ENCODE measurements at places on chromosomes 12 and 14. TPM values are rescaled to one million over a fixed set of nuclear protein-coding genes. Genes with fewer than 3 reads are reported as not detected.

The PIWIL1 gene
- total RNA-seq, result not detected

GRCh38 chr14:68589447-68590200 lies 203.2 kb downstream of the ZFP36L1 start:
- H3K27ac ChIP-seq, result no peak overlapping the region
- DNase-seq, result no peak
- H3K4me3 ChIP-seq, result no peak overlapping the region
- no peaks in the 10 kb centered on the region for H3K36me3 ChIP-seq
- H3K27me3 ChIP-seq, result no peaks in the 10 kb centered on the region

DNA sequence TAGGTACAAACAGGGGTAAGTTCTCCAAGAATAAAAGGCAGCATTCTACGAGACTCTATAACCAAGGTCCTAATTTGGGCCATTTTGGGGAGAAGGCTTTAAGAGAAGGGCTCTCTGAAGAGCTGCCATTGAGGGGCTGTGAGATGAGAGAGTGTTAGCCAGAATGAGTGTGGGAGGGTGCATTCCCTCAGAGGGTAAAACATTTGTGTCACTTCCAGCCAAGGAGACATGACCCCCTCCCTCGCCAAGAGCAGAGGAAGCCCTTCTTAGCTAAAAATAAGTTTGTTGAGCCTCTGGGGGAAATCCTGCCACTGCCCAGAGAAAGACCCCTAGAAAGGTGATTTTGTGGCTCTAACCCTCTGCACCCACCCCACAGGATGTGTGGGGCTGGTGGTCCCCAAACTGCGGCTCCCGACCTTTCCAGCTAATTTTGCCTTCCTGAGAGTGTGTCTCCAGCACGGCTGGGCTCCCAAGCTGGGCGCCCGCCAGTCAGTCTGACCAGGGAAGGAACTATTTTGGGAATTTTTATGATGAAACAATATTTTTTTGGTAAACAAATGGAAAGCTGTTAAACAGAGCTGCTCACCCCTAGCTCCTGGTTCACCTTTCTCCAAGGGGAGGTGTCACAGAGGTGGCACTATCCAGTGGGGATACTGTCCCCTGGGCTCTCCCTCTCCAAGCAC lies 65.9 kb upstream of the JDP2 start:
- peaks cover 11% of the 10 kb centered on the region for H3K27me3 ChIP-seq
- no peaks in the 10 kb centered on the region for H3K4me1 ChIP-seq
- no peak overlapping the region for H3K4me3 ChIP-seq
- no peak overlapping the region for H3K27ac ChIP-seq
- H3K36me3 ChIP-seq, result no peaks in the 10 kb centered on the region

DNA sequence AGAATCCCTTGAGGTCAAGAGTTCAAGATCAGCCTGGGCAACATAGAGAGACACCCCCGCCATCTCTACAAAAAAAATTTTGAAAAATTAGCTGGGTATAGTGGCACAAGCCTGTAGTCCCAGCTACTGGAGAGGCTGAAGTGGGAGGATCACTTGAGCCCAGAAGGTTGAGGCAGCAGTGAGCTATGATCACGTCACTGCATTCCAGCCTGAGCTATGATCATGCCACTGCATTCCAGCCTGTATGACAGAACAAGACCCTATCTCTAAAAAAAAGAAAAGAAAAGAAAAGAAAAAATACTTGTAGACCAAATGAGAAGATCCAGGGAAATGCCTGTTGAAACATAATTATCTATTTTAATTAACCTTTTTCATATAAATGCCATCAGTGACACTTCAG lies 93.8 kb upstream of the MDM1 start:
- no peak overlapping the region for H3K4me3 ChIP-seq
- H3K27ac ChIP-seq, result no peak overlapping the region
- no peak for DNase-seq
- H3K36me3 ChIP-seq, result no peaks in the 10 kb centered on the region
- H3K4me1 ChIP-seq, result peaks cover 6% of the 10 kb centered on the region

The SMCO2 gene
- 0.55 TPM for total RNA-seq

- no peaks in the 10 kb centered on the region for H3K27me3 ChIP-seq
- DNase-seq, result no peak
- peak overlapping the region; percentile 92 for H3K27ac ChIP-seq
- H3K4me1 ChIP-seq, result peaks cover 62% of the 10 kb centered on the region
- H3K4me3 ChIP-seq, result no peak overlapping the region
These were observed 7.8 kb downstream of the RSRC2 start for GRCh38 chr12:122518908-122519307.

DNA sequence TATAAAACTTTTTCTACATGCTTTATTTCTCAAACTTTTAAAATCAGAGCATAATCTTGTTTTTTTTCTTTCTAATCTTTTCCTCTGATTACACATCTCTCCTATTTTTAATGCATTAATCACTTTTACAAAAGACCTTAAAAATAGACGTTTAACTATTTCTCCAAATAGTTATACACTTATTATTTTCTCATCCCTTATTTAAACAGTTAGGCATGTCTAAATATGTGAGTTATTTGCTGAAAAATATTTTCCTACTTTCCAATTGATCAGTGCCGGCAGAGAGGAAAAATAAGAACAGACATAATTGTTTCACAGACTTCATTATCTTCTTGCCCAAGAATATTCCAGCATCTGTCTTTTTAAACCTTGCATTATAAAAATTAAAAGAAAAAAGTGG lies 28.7 kb upstream of the RHOJ start:
- no peak for DNase-seq
- no peaks in the 10 kb centered on the region for H3K36me3 ChIP-seq
- H3K4me3 ChIP-seq, result no peak overlapping the region
- H3K4me1 ChIP-seq, result no peaks in the 10 kb centered on the region
- H3K27me3 ChIP-seq, result peaks cover 6% of the 10 kb centered on the region
- no peak overlapping the region for H3K27ac ChIP-seq

DNA sequence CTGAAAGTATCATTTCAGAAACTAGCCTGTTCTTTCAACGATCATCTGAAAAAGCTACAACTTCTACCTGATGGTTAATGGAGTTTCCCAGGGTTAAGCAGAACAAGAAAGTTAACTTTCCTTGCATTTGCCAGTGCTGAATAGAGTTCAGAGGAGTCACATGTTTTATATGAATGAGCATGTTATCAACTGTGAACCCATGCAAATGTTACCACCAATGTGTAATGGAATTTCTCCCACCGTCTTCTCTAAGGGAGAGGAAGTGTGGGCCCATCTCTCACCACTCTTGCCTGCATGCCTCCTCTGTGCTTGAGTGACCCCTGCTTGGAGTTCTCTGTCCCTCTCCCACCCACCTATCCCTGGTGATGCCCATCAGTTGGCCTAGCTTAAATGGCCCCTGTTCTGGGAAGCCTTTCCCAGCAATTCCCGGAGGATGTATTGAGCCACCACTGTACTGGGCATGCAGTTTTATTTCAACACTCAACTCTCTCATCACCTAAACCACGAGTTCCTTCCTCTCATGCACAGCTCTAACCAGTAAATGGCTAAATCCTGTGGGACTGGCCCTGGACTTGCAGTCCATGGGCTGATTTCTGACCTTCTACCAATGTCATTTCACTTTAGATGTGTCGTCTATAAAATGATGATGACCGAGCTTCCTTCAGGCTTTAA lies 159.8 kb downstream of the RPAP3 start:
- H3K4me1 ChIP-seq, result peaks cover 28% of the 10 kb centered on the region
- H3K36me3 ChIP-seq, result no peaks in the 10 kb centered on the region
- H3K27me3 ChIP-seq, result no peaks in the 10 kb centered on the region
- no peak overlapping the region for H3K27ac ChIP-seq
- DNase-seq, result no peak

- H3K4me1 ChIP-seq, result no peaks in the 10 kb centered on the region
- H3K36me3 ChIP-seq, result no peaks in the 10 kb centered on the region
- no peak overlapping the region for H3K4me3 ChIP-seq
- no peak for DNase-seq
- H3K27me3 ChIP-seq, result no peaks in the 10 kb centered on the region
These were observed 107.9 kb downstream of the PTPRQ start for GRCh38 chr12:80551897-80552296.

- H3K36me3 ChIP-seq, result no peaks in the 10 kb centered on the region
- H3K27me3 ChIP-seq, result no peaks in the 10 kb centered on the region
- DNase-seq, result no peak
- peak overlapping the region; percentile 59 for H3K27ac ChIP-seq
- peaks cover 20% of the 10 kb centered on the region for H3K4me1 ChIP-seq
These were observed 617.0 kb downstream of the VRK1 start for GRCh38 chr14:97413966-97414717.

The LRP1-AS gene
- total RNA-seq, result not detected

GRCh38 chr12:6764011-6764828 lies 1.9 kb upstream of the PTMS start:
- peak overlapping the region; percentile 75 for H3K4me3 ChIP-seq
- H3K27me3 ChIP-seq, result peaks cover 44% of the 10 kb centered on the region
- DNase-seq, result peak; percentile 72
- no peak overlapping the region for H3K27ac ChIP-seq

The MIP gene
- total RNA-seq, result not detected

GRCh38 chr12:132296063-132296462 lies 33.3 kb downstream of the GALNT9 start:
- H3K27me3 ChIP-seq, result peaks cover 4% of the 10 kb centered on the region
- no peak for DNase-seq
- peaks cover 2% of the 10 kb centered on the region for H3K36me3 ChIP-seq
- H3K4me3 ChIP-seq, result no peak overlapping the region

DNA sequence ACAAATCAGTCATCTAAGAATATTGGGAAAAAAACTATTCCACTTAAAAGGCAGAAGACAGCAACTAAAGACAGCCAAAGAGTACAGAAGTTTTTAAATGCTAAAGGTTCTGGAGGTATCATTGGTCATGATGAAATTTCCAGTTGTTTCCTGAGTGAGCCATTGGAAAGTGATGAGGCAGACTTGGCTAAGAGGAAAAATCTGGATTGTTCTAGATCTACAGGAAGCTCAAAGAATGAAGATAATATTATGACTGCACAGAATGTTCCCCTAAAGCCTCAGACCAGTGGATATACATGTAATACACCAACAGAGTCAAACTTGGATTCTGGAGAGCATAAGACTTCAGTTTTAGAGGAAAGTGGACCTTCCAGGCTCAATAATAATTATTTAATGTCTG lies 22.8 kb downstream of the GALNT4 start:
- DNase-seq, result no peak
- H3K4me3 ChIP-seq, result no peak overlapping the region
- H3K27me3 ChIP-seq, result no peaks in the 10 kb centered on the region
- H3K27ac ChIP-seq, result no peak overlapping the region

The CLEC6A gene
- not detected for total RNA-seq

GRCh38 chr12:79108962-79109361 lies 244.4 kb downstream of the SYT1 start:
- no peak overlapping the region for H3K27ac ChIP-seq
- H3K27me3 ChIP-seq, result no peaks in the 10 kb centered on the region
- no peaks in the 10 kb centered on the region for H3K4me1 ChIP-seq
- no peak overlapping the region for H3K4me3 ChIP-seq

The LMNTD1 gene
- total RNA-seq, result not detected

DNA sequence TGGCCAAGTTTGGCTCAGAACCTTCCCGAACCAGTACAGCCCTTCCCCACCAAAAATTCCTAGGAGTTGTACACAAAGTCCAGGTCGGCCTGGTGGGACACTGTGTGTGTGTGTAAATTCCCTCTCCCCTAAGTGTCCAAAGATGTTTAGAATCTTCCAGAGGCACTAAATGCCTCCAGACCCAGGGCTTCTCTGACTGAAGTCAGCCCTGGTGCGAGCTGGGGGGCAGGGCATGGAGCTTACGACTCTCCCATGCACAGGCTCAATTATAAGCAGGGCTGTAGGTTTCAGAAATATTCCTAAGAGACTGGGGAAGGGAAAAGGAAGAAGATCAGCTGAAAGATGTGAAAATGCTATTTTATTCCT lies 106.9 kb upstream of the ATF7IP start:
- peak overlapping the region; percentile 54 for H3K27ac ChIP-seq
- H3K4me1 ChIP-seq, result peaks cover 53% of the 10 kb centered on the region
- no peaks in the 10 kb centered on the region for H3K27me3 ChIP-seq
- no peak for DNase-seq
- peak overlapping the region; percentile 88 for H3K4me3 ChIP-seq

The OASL gene
- 13.6 TPM for total RNA-seq

Measured in activated T-cell treated with anti-CD3 and anti-CD28 coated beads, Interleukin-2, amount 50 U/mL, for 72 hours (primary cell).